Nucleus accumbens (tissue), 56 donors: ENCODE measurements at places on chromosomes 5 and 9.

GRCh38 chr5:37915097-37915736 lies 75.4 kb upstream of the GDNF start:
- no peak for DNase-seq

GRCh38 chr5:83973925-83974815 lies 253.5 kb upstream of the HAPLN1 start:
- no peak for DNase-seq

DNA sequence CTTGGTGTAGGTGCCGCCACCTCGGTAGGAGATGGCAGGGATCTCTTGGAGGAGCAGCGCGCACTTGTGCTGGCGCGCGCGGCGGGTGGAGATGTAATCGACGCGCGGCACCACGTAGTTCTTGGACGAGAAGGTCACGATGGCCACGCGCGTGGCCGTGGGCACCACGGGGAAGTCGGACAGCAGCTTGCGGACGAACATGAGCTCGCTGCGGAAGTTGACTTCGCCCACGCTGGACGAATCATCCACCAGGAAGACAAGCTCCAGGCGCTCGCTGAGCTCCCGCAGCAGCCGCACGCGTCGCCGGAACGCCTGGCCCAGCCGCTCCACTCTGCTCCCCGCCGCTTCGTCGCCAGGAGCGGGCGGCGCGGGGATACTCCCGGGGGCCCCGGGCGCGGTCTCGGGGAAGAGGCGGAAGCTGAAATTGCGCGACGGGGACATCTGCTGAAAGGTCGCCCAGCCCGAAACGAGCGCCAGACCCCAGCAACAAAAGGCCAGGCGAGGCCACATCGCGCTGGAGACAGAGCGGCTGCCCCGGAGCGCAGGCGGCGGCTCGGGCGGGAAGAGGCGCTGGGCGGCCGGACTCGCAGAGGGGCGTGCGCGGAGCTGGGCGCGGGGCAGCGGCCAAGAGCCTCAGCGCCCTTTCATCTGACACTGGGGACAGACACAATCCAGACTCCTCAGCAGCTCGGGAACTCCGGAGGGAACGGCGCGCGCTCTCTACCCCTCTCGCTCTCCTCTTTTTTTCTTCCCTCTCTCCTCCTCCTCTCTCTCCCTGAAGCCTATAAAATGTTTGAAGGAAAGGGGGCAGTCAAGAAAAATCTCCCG lies at the start of gene SVEP1:
Gene SVEP1 (minus strand): TSS at position 708 of the 828 bp plus-strand sequence. CDS start 198 bp downstream, at position 510.
- peak; percentile 25 for DNase-seq

- no peak for DNase-seq
Observed at GRCh38 chr9:23659346-23660006, 166.6 kb downstream of the ELAVL2 start.

DNA sequence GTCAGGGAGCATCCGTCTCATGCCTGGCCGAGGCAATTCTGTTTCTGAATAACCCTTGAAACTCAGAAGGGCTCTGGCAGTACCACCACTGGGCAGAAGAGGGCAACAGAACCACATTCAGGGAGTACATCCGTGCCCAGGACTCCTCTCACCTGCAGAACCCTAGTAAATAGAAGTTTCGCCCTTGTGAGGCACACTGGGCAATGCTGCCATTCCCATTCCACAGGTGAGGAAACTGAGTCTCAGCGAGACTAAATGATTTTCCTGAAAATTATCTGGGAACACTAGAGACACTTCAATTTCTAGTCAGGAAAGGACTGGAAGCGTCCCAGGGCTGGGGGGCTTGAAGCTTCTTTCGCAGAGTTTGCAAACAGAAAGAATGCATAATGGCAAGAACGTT lies 74.7 kb downstream of the FGF1 start:
- peak; percentile 31 for DNase-seq

- DNase-seq, result no peak
Observed at GRCh38 chr5:88829775-88830174, 53.2 kb downstream of the MEF2C start.

DNA sequence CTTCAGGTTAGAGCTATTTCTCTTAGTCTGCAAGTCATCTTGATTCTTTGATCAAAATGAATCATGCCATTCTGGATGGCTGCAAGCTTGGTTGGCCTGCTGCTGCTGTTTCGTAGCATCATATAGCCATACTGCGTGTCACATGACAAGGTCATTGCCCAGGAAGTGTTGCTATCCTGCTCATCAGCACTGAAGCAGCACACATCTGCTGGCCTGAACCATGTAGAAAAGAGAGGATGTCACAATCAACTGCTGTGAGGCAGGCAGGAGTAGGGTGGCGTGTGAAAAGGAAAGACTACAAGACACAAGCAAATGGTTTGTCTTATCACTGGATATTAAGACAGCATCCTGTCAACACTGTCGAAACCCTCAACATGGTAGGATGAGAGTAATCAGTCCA lies 376.7 kb upstream of the RORB start:
- DNase-seq, result no peak

DNA sequence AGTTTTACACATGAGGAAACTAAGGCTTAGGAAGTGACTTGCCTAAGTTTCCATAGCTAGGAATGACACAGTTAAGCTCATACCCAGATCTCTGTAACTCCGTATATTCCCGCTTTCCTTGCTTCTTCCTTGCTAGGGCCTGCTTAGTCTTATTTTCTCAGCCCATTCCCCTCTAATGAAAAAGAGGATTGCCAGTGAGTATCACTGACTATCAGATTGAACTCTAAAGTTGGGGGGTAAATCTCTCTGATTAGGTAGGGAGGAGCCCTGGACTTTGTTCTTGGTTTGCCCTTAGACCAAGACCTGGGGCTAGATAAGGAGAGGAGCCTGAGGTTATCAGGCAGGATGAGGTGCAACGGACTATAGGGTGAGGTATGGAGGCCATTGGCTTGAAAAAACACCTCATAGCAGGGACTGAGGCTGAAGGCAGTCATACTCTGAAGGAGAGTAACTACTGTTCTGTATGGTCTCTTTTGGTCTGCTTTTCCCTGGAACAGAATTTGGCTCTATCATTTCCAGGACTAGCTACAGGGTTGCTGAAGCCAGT lies 2.5 kb downstream of the TRIM32 start:
- no peak for DNase-seq

GRCh38 chr9:114382699-114383520 lies 4.9 kb downstream of the AKNA start:
- DNase-seq, result peak; percentile 47

DNA sequence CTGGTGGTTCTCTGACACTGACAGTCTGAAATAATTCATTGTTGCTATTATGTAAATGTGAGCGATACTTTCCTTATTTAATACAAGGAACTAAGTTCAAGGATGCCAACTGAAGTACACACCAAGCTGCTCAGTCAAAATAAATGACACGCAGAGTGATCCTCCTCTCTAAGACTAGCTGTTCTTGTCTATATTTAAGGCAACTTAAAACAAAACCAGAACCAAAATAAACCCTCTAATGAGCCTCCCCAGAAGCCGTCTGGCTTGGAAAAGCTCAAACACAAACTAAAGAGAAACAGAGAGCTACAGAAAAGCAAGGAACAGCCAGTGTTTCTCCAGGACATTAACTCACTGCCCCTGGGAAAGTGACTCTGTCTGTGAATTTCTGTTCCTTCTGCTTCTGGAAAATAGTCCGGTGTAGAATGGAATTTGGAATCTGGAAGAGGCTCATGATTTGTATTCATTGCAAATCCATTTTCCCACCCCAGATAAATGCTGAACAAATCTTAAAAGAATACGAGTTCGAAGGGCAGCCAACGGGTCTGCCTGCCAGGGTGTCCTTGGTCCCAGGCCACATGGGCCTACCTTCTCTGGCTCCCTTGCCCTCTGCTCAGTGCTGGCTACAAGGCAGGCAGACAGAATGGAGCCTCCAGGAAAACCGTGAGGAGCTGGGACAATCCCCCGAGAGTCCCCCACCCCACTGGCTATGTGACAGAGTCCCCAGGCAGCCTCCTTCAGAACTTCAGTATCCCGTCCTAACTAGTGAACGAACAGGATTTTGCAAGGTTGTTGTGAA lies 14.8 kb downstream of the GGTA1 start:
- DNase-seq, result no peak

GRCh38 chr5:101796427-101796826 lies 499.7 kb downstream of the SLCO4C1 start:
- no peak for DNase-seq

GRCh38 chr9:107593224-107593870 lies 103.8 kb upstream of the KLF4 start:
- no peak for DNase-seq

GRCh38 chr5:73642344-73642743 lies 16.3 kb downstream of the ARHGEF28 start:
- no peak for DNase-seq

DNA sequence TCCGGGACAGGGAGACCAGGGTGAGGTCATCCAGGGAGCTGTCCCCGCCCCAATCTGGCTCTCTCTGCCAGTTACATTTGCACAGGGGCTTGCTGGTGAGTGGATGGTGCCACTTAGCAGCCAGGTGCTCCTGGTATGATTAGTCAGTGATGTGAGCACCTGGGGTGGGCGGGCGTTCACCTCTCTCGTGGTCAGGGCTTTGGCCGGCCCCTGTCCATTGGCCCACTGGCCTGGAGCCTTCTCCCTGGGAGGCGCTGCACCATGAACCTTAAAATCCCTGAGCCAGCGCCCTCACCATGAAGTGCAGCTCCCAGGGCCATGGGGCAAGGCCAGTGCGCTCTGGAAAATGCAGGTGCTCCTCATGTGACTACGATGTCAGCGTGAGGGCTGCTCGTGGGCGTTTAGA lies 2.0 kb downstream of the NKD2 start:
- DNase-seq, result no peak

DNA sequence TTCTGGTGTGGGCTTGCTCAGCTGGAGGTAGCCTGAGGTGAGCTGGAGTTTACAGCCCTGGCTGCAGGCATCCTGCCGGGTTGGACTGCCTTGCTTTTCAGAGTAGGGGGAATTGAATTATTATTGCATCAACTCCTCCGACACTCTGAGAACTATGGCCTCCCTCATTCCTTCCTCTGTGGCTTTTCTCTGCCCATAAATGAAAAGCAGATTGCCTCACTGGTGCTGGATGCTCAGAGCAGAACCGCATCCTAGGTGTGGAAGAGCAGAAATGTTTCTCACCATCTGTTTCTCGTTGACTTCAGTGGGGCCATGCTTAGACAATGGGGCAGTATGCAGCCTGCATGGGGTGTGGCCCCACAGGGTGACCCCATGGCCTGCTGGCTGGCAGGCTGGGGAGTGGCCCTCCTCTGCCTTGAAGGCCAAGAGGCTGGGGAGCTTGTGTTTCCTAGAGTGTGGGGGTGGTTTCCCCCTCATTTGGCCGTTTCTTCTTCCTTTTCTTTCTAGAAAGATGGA lies 27.3 kb upstream of the TGFBI start:
- DNase-seq, result no peak

DNA sequence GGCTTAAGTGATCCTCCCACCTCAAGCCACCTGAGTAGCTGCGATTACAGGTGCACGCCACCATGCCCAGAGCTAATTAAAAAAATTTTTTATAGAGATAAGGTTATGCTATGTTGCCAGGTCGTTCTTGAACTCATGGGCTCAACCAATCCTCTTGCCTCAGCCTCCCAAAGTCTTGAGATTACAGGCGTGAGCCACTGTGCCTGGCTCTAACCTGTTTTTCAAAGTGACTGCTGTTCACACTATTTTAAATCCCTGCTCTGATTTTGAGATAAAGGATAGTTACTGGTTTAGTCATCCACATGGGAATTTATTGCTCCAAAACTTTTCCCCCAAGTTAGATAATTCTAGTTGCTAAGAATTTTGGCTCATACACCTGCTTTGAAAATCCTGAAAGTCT lies 48.2 kb upstream of the MTMR12 start:
- no peak for DNase-seq

DNA sequence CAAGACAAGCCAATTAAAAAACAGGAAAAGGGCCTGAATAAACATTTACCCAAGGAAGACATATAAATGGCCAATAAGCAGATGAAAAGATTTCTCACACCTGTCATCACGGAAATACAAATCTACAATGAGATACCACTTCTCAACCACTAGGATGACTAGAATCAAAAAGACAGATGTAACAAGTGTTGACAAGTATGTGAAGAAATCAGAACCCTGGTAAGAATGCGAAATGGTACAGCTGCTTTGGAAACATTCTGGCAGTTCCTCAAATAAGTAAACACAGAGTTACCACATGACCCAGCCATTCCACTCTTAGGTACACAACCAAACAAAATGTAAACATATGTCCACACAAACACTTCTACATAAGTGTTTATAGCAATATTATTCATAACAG lies 32.5 kb downstream of the LEAP2 start:
- no peak for DNase-seq

GRCh38 chr9:108953983-108954574 lies 19.9 kb downstream of the ABITRAM start:
- no peak for DNase-seq

- no peak for DNase-seq
Observed at GRCh38 chr9:129633207-129633606, 7.2 kb downstream of the NTMT1 start.

DNA sequence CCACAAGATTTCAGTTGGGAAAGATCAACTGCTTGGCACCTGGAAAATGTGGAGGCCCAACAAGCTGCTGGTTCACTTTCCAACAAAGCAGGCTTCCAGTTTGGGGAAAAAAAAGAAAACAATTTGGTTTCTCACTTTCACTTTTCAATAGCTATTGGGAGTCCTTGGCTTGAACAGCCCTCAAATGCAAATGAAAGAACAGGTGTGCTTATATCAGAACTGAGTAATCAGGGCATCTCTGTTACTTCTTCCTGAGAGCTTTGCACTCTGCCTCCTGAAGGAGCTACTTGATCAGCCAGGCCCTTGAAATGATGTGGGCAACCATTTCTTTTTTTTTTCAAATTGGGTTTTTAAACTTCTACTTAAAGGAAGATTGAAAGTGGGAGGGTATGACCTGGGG lies 73.5 kb downstream of the MFAP3 start:
- no peak for DNase-seq

DNA sequence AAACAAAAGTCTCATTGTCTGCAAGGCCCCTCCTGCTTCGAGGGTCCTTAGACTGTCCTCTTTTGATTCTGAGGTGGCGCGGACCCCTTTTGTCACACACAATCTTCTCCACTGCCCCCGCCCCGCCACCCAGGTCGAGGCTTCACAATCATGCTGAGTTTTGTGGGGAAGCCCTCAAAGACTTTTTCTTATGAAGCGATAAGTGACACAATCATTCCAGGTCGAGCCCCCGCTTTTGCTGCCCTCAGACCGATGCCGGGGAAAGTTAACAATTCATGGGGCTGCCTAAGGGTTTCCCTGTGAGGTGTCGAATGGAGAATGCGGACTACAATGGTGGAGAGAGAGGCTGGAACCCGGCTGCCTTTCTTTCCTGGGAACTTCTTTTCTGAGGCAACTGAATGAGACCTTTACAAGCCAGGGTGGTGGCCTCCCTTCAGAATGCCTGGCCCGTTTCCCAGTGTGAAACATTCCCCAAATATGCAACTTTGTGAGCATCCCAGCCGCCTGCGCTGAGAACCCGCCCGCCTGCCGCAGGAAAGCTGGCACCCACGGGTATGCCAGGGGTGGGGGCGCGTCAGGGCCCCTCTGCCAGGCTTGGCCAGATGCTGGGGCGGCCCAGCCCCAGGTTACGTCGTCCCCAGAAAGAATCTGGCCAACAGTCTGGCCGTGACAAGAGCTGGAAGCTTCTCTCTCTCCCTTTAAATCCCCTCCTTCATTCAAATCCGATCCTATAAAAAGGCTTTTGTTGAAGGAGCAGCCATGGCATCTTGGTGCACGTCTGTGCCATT lies 71.9 kb downstream of the MAP1B start:
- DNase-seq, result peak; percentile 72
